ENCODE measurements at places on chromosomes 4 and X.

DNA sequence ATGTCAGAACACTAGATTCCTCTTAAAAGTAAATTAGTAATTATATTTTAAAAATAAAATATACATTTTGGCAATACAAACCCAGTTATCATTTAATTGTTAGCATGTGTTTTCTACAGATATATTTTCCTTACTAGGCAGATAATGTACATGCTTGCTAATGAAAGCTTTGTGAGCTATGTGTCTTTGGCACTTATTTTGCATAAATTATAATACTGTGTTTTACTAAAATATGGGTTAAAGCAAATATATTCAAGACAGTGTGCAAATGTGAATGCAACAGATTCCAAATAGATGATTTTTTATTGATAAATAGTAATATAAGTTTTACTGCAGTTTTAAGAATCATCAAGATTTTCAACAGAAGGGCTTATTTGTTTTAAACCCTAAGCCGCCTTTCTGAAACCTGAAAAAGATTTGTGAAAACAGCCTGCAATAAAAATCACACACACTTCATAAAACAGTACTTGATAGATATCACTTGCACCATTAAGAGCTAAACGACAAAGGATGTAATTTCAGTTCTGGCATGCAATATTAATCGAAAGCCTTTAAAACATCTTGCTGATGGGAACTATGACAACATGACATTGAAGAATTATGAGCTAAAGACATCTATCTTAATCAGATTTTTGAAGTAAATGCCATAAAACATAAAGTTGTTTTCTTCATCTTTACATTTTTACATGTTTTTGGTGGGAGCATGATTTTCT lies 333.3 kb downstream of the DCTD start:
- H3K27ac ChIP-seq: no peak overlapping the region
- H3K4me3 ChIP-seq: no peak overlapping the region
- no peak for DNase-seq
- H3K4me1 ChIP-seq: no peaks in the 10 kb centered on the region
- no peaks in the 10 kb centered on the region for H3K36me3 ChIP-seq

GRCh38 chr4:168759959-168760527 lies 250.0 kb downstream of the CBR4 start:
- no peaks in the 10 kb centered on the region for H3K36me3 ChIP-seq
- no peak overlapping the region for H3K4me3 ChIP-seq
- no peaks in the 10 kb centered on the region for H3K4me1 ChIP-seq
- DNase-seq: peak; percentile 61
- no peak overlapping the region for H3K27ac ChIP-seq
- H3K27me3 ChIP-seq: no peaks in the 10 kb centered on the region

DNA sequence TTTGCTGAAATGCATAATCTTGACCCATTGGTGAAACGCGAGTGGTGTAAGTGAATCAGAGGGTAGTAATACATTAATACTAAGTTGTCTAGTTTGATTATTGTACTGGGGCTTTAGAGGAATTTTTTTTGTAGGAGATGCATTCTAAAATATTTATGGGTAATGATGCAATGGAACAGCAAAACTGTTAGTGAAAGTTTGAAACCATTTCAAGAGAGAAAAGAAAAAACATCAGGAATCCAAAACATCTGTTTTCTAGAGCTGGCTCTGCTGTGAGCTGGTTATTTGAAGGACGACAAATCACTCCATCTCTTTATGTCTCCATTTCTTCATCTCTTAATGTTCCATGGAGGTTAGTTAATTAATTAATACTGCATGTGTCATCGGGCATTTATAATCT lies 351.9 kb upstream of the FAT1 start:
- no peak overlapping the region for H3K4me3 ChIP-seq
- no peaks in the 10 kb centered on the region for H3K36me3 ChIP-seq
- no peak for DNase-seq

- peaks cover 10% of the 10 kb centered on the region for H3K4me1 ChIP-seq
- no peaks in the 10 kb centered on the region for H3K36me3 ChIP-seq
- no peak overlapping the region for H3K4me3 ChIP-seq
- DNase-seq: no peak
- H3K27ac ChIP-seq: no peak overlapping the region
Measured at GRCh38 chr4:147371661-147372060, 109.2 kb upstream of the EDNRA start.

GRCh38 chr4:113684534-113685091 lies 76.9 kb downstream of the CAMK2D start:
- DNase-seq: no peak
- no peaks in the 10 kb centered on the region for H3K27me3 ChIP-seq
- no peaks in the 10 kb centered on the region for H3K36me3 ChIP-seq
- H3K4me1 ChIP-seq: peaks cover 13% of the 10 kb centered on the region
- H3K27ac ChIP-seq: no peak overlapping the region

- peaks cover 6% of the 10 kb centered on the region for H3K36me3 ChIP-seq
- H3K4me3 ChIP-seq: no peak overlapping the region
- no peak for DNase-seq
- H3K4me1 ChIP-seq: no peaks in the 10 kb centered on the region
Measured at GRCh38 chrX:19924285-19924684, 36.9 kb upstream of the SH3KBP1 start.

- no peak for DNase-seq
- no peaks in the 10 kb centered on the region for H3K27me3 ChIP-seq
- no peak overlapping the region for H3K27ac ChIP-seq
Measured at GRCh38 chr4:14583331-14583730, 418.9 kb upstream of the CPEB2 start.

DNA sequence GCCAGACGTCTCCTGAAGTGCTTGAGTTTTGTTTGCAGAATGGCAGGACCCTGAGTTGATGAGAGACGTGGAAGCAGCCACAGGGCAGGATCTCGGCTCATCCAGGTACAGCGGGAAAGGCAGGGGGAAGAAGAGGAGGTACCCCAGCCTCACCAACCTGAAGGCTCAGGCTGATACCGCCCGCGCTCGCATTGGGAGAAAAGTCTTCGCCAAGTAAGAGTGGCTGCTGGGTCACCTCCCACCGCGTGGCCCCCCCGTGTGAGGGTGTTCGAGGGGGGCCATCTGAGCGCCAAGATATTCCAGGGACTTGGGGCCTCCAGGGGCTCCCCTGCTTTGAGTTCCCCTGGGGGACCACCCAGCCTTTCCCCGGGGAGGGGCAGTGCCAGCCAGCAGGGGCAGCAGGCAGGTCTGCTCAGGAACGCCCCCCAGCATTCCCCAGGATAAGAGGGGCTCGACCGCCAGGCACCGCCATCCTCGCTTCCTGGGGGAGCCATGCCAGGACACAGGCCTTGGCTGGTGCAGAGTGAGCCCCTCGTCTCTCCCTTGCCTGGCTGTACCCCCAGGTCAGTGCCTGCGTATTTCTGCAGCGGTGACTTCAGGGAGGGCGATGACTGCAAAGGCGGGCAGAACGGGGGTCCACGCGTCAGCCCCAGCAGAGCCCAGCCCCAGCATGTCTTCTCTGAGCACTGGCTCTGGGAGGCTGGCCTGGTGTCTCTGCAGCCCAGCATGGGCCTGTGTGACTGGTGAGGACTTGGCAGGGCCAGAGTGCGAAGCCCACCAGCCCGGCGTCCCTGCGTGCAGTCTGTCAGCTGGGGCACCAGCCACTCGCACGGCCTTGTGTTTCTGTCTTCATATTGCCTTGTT lies 22.3 kb downstream of the NKX1-1 start:
- H3K4me3 ChIP-seq: no peak overlapping the region
- no peak overlapping the region for H3K27ac ChIP-seq
- no peaks in the 10 kb centered on the region for H3K27me3 ChIP-seq
- H3K36me3 ChIP-seq: peaks cover 58% of the 10 kb centered on the region
- no peaks in the 10 kb centered on the region for H3K4me1 ChIP-seq
- DNase-seq: peak; percentile 37

DNA sequence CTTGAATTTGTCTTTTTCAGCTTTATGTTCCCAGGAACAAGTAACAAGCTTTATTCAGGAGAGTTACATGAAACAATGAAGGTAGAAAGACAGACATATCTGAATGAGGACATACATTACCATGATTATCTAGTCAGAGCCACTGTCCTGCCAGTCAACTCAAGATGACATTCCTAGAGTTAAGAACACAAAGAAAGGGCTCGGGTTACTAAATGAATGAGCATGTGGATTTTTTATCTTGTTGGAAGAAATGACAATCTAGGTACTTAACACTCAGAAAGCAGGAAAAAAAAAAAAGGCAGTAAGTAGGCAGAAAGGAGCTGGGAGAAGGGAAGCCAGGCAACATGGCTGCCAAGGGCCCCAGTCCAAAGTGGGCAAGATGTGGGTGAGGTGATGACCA lies 28.0 kb upstream of the PACRGL start:
- no peaks in the 10 kb centered on the region for H3K4me1 ChIP-seq
- no peaks in the 10 kb centered on the region for H3K36me3 ChIP-seq
- no peak overlapping the region for H3K27ac ChIP-seq
- DNase-seq: no peak

- no peak for DNase-seq
- no peak overlapping the region for H3K4me3 ChIP-seq
- no peaks in the 10 kb centered on the region for H3K27me3 ChIP-seq
- H3K4me1 ChIP-seq: no peaks in the 10 kb centered on the region
- no peaks in the 10 kb centered on the region for H3K36me3 ChIP-seq
Measured at GRCh38 chrX:44456685-44457084, 86.0 kb downstream of the FUNDC1 start.

GRCh38 chr4:105714071-105714521 lies 5.5 kb downstream of the GSTCD start:
- H3K27ac ChIP-seq: no peak overlapping the region
- H3K36me3 ChIP-seq: peaks cover 2% of the 10 kb centered on the region
- DNase-seq: no peak
- no peaks in the 10 kb centered on the region for H3K27me3 ChIP-seq
- peaks cover 22% of the 10 kb centered on the region for H3K4me1 ChIP-seq

DNA sequence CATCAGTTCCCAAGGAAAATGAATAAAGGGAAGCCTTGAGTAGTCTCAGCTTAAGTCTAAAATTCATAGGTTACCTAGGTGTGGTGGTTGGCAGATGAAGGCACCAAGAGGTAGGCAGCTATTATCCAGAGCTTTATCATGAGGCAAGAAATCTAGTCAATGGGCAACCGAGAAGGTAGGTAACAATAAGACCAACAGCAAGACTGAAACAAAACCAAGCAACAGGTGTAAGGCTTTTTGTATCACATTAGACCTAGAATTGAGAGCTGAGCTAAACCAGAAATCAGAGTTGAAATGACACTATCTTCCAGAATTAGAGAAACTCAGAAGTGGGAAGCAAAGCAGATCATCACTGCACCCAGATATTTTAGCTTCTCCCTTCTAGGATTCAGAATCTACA lies 117.1 kb downstream of the CAMK2D start:
- no peak overlapping the region for H3K27ac ChIP-seq
- H3K4me3 ChIP-seq: no peak overlapping the region
- no peak for DNase-seq
- no peaks in the 10 kb centered on the region for H3K27me3 ChIP-seq
- H3K4me1 ChIP-seq: peaks cover 43% of the 10 kb centered on the region
- H3K36me3 ChIP-seq: no peaks in the 10 kb centered on the region

GRCh38 chrX:133655275-133656265 lies 240.3 kb upstream of the GPC4 start:
- no peak for DNase-seq
- H3K4me3 ChIP-seq: no peak overlapping the region
- H3K4me1 ChIP-seq: no peaks in the 10 kb centered on the region
- no peaks in the 10 kb centered on the region for H3K36me3 ChIP-seq

- H3K36me3 ChIP-seq: no peaks in the 10 kb centered on the region
- no peak for DNase-seq
- H3K27me3 ChIP-seq: no peaks in the 10 kb centered on the region
- no peak overlapping the region for H3K4me3 ChIP-seq
- H3K27ac ChIP-seq: no peak overlapping the region
Measured at GRCh38 chrX:16033331-16033730, 90.0 kb upstream of the GRPR start.

DNA sequence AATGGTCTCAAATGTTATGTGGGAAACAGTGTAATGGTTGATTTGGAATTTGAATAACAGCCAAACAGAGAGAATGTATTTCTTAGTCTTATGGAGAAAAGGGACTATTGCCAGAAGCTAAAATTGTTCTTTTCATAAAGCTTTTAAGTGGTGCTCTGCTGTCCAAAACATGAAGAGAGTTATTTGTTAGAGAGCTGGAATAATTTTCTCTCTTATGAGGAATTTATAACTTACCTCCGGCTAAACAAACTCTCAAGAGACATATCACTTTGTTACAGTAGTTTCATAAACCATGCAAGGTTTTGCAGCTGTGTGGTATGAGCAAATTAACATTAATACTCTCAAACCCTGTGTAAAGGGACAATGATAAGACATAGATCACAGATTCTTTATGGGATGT lies 28.6 kb downstream of the SULT1B1 start:
- DNase-seq: no peak
- no peaks in the 10 kb centered on the region for H3K4me1 ChIP-seq
- H3K27ac ChIP-seq: no peak overlapping the region
- H3K4me3 ChIP-seq: no peak overlapping the region

GRCh38 chrX:5681159-5681558 lies 547.5 kb downstream of the NLGN4X start:
- H3K4me1 ChIP-seq: no peaks in the 10 kb centered on the region
- no peak overlapping the region for H3K4me3 ChIP-seq
- no peaks in the 10 kb centered on the region for H3K36me3 ChIP-seq
- H3K27ac ChIP-seq: no peak overlapping the region
- H3K27me3 ChIP-seq: no peaks in the 10 kb centered on the region

- H3K27ac ChIP-seq: no peak overlapping the region
- no peak overlapping the region for H3K4me3 ChIP-seq
- H3K36me3 ChIP-seq: no peaks in the 10 kb centered on the region
- no peaks in the 10 kb centered on the region for H3K27me3 ChIP-seq
Measured at GRCh38 chr4:147122685-147123084, 177.0 kb upstream of the TTC29 start.

- DNase-seq: no peak
- H3K27ac ChIP-seq: no peak overlapping the region
- H3K36me3 ChIP-seq: no peaks in the 10 kb centered on the region
- no peaks in the 10 kb centered on the region for H3K27me3 ChIP-seq
- no peaks in the 10 kb centered on the region for H3K4me1 ChIP-seq
Measured at GRCh38 chr4:114487101-114487500, 111.5 kb upstream of the UGT8 start.

DNA sequence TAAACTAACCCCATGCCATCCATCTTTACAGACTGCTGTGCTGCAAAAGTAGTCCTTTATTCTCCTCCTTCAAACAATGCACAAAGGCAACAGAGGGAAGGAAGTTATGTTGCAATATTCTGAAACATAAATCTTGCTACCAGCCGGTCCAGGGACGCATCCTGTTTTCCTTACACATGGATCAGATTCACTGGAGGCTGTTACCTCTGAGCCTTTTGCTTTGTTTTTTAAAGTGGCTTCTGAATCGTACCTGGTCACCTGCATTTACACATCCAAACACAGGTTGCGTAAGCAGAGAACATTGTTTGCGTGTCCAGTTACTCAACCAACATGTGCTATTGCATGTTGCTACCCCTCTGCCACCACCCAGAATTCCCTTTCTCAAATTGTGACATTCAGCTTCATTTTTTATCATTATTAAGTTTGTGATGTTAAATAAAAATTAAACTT lies 8.8 kb downstream of the PPARGC1A start:
- H3K36me3 ChIP-seq: no peaks in the 10 kb centered on the region
- no peak overlapping the region for H3K27ac ChIP-seq
- H3K4me1 ChIP-seq: peaks cover 15% of the 10 kb centered on the region
- H3K4me3 ChIP-seq: no peak overlapping the region
- no peak for DNase-seq

All from lower lobe of right lung (tissue), 2 donors.